ENCODE measurements at places on chromosomes 3 and 15.

- DNase-seq = no peak
Observed at GRCh38 chr3:37973246-37974054, 17.1 kb upstream of the VILL start.

GRCh38 chr15:89978914-89979313, 22.2 kb upstream of the ZNF710 start:
- DNase-seq = no peak

DNA sequence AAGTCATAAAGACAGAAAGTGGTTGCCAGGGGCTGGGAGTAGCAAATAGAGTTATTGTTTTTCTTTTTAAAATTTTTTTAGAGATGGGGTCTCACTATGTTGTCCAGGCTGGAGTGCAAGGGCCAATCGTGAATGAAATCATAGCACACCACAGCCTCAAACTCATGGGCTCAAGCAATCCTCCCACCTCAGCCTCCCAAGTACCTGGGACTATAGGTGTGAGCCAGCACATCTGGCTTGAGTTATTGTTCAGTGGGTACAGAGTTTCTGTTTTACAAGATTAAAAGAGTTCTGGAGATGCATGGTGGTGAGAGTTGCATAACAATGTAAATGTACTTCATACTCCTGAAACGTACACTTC, 23.6 kb downstream of the PFKFB4 start:
- no peak for DNase-seq

- no peak for DNase-seq
Observed at GRCh38 chr15:27730868-27731267, 368.2 kb downstream of the OCA2 start.

GRCh38 chr15:75718328-75718727, 5.7 kb upstream of the CSPG4 start:
- no peak for DNase-seq

DNA sequence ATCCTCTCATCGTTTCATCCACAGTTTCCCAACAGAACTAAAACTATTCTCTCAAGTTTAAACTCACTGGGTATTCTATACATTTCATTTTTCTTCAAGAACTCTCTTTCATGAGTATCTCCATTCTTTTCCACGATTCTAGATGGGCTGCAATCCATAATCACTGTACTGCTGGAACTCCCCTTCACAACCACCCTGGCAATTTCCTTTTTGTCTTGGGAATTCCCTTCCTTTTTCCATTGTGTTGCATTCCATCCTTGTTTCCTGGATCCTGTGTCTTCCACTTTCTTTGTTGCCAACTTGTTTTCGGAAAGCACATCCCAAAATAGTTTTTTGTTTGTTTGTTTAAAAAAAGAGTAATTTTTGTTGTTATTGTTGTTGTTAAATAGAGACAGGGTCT, 67.0 kb upstream of the FBN1 start:
- no peak for DNase-seq

GRCh38 chr3:184178521-184179138, 4.0 kb downstream of the AP2M1 start:
- DNase-seq = no peak

- DNase-seq = no peak
Observed at GRCh38 chr3:190303884-190304283, 18.4 kb downstream of the CLDN1 start.

DNA sequence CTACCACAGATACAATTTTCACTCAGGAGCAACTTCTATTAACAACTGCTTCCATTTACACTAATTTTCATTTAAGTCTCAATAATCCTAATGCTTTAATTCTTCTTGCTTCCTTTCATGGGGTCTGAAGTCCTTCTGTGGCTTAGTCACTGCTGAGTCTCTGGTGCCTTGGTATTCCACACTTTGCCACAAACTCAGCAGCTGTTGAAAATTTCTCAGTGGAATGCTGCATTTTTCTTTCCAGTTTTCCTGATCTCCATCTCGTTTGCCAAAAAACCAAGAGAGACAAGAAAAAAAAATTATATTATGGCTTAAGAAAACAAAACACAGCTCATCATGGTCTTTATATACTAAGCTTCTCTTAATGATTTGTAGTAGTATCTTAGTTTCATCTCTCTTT, 269.2 kb upstream of the AZI2 start:
- DNase-seq = no peak

- peak; percentile 65 for DNase-seq
Observed at GRCh38 chr15:90000186-90001001, 730 bp upstream of the ZNF710 start.

GRCh38 chr15:65761210-65761926, 30.7 kb downstream of the DENND4A start:
- no peak for DNase-seq

GRCh38 chr3:140270329-140270728, 335.3 kb downstream of the CLSTN2 start:
- DNase-seq = no peak

DNA sequence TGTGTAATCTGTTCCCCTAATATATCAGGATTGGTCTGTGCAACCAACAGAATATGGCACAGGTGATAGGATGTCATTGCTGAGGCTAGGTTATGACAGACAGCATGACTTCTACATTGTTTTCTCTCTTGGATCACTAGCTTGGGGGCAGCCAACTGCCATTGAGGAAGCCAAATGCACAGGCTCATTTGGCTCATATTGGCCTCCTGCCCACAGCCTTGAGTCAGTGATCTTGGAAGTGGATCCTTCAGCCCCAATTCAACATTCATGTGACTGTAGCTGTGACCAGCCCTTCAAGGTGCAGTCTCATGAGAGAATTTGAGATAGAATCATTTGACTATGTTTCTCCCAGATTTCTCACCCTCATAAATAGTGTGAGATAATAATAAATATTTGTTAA, 675.6 kb downstream of the GRM7 start:
- no peak for DNase-seq

GRCh38 chr15:73751511-73751898, 1.6 kb downstream of the INSYN1 start:
- no peak for DNase-seq

- peak; percentile 50 for DNase-seq
Observed at GRCh38 chr3:188796122-188796631, 375.6 kb upstream of the TPRG1 start.

DNA sequence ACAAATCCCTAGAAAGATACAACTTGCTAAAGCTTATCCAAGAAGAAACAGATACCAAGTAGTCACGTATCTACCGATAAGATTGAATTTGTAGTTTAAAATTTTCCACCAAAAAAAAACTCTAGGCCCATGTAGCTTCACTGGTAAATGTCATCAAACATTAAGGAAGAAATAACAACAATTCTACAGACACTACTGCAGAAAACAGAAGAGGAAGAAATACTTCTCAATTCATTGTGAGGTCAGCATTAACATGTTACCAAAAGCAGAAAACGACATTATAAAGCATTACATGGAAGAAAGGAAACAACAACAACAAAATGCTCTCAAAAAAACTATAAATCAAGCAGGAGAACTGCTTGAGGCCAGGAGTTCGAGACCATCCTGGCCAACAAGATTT, 27.5 kb upstream of the TM4SF19 start:
- no peak for DNase-seq

DNA sequence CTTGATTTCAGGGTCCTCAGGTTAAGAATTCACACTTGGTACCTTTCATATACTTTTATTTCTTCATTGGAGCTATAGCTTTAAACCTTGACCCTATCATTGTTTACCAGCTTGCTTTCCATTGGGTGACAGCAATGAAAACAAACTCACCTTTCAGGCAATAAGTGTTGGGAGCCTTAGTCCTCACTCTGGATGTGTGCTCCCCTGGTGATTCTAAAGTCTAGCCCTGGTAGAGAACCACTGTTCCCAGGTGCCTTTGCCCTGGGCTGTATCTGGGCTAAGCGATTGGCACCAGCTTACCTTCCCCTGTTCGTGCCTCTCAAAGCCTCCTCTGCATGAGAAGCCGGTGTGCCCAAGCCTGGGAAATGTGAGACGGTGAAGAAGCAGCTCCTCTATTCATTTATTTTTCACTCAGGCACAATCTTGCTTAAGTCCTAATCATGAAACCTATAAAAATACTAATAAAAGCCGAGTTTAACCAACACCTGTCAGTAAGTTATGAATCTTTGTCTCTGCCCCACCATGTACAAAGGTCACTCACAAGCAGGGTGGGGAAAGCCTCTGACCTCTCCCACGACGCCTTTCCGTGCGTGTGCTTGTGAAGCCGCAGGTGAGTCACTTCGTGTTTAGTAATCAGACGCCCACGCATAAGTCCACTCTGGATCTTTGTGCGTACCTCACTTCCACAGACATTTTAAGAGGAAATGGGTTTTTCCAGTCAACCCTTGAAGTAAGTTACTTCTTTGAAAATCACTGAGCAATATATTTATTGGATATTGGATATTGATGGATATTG, 12.8 kb upstream of the ARRDC4 start:
- peak; percentile 60 for DNase-seq

- DNase-seq = no peak
Observed at GRCh38 chr3:42230860-42231259, 35.1 kb downstream of the CCK start.

GRCh38 chr3:130470126-130470525, 46.9 kb upstream of the COL6A6 start:
- DNase-seq = no peak

DNA sequence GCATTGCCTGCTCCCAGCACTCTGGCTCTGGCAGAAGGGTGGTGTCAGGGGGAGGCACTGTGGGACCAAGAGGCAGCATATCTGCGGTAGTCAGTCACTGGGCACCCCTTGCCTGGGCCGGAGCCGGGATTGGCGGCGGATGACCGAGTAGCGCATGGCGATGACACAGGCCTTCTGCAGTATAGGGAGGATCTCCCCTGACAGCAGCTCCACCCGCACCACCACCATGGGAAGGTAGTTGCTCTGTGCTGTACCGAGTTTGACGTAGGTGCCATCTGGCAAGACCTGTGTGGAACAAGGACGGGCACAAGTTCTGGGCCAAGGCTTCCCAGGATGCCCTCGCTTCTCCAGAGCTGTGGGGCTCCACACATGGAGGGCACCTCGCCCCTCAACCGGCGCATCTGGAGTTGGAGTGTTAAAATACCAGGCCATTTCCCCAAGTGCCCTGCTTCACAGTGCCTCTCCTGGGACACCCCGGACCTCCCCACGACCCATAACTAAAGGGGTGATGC, 6.6 kb downstream of the ACOX2 start:
- no peak for DNase-seq

GRCh38 chr15:71424765-71425164, 309.5 kb downstream of the THSD4 start:
- DNase-seq = no peak

DNA sequence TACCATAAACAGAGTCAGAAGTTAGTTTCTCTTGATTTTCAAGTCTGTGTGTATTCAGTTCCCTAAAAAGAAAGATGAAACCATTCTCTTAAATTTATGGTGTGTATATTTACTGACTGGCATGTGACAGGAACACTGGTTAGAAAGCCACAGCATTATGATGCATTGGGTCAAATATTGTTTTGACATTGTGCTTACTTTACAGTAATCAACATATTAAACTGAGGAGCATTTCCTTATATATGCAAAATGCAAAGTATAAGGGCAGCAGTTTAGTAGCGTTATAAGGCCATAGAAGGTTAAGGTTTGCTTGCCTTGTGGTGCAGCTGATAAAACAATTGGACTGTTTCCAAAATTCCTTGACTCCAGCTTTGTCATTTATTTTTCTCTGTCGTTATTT, 72.9 kb downstream of the EPHA3 start:
- DNase-seq = no peak

DNA sequence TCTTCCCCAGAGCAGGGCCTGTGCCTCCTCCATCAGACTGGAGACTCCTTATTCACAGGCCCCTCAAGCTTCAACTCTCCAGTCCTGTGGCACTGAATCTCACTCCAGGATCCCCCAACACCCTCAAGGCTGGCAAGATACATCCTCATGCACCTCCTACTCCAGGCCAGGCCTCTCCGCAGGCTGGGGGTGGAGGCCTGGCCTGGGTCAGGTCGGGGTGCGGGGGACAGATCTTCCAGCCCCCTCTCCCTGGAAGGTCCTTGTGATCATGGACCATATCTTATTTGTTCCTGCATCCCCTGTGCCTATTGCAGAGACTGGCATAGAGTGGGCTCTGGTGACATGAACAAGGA, 147.3 kb downstream of the SMAD6 start:
- no peak for DNase-seq

DNA sequence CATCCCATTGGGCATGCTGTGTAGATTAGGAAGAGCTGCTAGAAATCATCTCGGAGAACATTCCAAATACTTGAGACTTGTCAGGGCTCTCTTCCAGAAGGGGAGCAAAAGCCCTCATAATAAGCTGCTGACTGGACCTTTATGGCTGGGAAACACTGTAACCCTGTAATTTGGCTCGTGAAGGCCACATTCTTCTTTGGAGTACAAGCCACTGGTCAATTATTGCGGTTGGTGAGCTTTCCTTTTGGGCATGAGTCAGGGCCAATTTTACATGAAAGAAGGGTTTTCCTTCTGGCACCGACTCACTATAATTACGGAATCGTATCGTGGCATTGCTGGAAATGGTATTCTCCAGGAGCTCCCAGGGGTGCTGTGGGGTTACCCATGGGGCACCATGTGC, 434.5 kb upstream of the RGMA start:
- DNase-seq = no peak

DNA sequence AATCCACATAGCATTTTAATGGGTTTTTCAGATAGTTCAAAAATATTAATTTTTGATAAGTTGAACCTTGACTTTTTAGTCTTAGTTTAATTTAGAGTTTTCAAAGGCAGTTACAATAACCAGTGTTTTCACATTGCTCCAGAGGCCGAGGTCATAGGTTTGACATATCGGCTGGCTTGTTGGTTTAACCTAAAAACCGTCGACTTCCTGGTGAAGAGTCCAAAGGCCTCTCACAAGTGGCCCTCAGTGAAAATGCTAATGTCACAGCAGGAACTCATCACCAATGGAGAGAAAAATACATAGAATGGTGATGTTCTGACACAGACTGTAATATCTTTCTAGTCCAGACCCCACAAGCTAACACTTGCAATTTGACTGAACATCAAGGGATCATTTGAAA, 642.3 kb downstream of the PLOD2 start:
- DNase-seq = no peak

DNA sequence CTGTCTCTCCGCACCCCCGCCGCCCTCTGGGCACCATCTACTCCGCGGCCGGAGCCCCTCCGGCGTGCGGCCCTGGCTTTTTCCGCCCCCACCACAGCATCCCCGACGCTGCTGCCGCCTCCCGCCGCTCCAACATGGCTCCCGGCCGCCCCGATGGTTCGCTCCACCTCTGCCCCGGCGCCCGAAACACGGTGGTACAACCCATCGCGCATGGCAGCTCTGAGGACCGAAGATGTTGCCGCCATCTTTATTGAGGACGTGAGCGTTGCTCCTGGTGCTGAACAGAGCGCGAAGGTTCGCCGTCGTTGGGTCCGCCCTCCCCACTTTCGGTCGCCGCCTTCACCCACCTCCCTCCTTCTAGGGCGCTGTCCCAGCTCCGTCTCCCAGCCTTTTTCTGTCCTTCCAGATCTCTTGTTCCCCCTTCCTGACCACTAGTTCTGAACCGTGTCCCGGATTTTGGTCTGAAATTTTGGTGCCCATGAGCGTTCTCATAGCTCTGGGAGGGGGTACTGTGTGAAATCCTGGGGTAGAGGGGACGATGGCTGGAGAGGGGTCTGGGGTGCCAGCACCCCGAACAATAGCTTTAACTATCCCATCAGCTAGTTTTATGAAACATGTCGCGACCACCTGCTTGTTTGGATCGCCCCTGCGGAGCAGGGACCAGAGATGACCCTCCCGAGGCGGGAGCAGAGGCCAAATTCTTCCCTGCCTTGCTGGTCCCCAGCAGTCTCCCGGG, at the start of gene CELSR3:
Gene CELSR3, minus strand, starts transcription at position 134 of the 736 bp plus-strand sequence. CDS start 252 bp downstream, outside the sequence.
- DNase-seq = peak; percentile 64

- DNase-seq = no peak
Observed at GRCh38 chr3:117567906-117568305, 858.3 kb downstream of the TUSC7 start.

Measured in Peyer's patch (tissue), 4 donors.